ENCODE measurements at places on chromosomes 7 and 10.

DNA sequence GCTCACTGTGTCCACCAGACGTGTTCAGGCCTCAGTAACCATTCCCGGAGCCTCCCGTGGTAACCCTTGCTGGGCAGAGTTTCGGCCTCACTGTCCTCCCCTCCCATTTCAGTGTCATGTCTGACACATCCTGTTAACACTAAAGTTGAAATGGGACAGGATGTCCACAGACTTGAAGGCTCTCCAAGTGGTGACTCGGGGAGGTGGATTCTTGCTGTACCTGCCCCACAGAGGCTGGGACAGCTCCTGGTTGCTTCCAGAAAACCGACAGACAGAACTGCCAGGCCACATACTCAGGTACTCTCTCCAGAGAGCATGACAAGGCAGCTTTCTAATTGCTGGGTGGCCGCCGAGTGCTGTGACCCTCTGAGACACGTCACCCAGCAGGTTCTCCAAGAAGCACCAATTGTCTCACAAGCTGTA lies 17.9 kb upstream of the CYTH3 start:
- no peak for DNase-seq

GRCh38 chr10:49398000-49398861 lies 2.3 kb upstream of the DRGX start:
- DNase-seq = peak; percentile 24

GRCh38 chr10:17835688-17836087 lies 26.5 kb downstream of the MRC1 start:
- no peak for DNase-seq

GRCh38 chr7:107432261-107432660 lies 37.6 kb upstream of the GPR22 start:
- no peak for DNase-seq

- DNase-seq = no peak
Observed at GRCh38 chr7:107327986-107328569, 141.8 kb upstream of the GPR22 start.

DNA sequence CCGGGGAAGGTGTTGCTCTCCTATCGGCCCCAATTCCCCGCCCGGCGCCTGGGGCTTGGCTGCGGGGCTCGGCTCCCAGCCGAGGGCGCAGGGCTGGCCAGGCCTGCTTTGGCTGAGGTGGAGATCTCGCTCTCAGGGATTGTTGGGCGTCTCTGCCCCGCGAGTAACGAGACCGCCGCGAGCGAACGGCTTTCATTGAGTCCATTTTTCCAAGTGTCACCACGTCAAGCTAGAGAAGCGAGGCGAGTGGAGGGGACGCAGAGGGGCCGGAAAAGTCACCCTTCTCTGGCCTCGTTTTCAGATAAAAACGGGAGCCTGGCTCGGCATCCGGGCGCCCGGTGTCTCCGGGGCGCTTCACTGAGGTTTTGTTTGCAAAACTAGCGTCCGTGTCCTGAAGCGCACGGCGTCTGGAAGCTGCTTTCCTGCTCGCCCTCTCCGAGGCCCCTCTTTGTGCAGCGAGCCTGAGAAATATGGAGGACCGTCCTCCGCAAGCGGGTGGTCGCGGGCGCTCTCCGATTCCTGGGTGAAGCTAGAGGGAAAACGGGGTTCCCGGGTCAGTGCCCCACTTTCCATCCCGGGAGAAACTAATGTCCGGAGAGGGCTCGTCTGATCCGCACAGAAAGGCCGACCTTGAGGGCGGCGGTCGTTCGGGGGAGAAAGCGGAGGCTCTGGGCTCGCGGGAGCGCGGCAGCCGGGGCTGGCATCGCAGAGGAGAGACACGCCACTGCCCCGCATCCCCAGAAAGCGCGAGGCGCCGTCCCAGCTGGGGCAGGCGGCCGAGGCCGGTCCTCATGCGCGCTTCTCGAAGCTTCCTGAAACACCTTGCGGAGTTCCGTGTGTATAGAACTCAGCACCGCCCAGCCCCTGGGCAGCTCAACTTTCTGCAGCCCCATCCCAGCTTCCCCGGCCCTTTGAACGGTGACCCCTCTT lies 3.5 kb upstream of the EN2 start:
- DNase-seq = no peak

DNA sequence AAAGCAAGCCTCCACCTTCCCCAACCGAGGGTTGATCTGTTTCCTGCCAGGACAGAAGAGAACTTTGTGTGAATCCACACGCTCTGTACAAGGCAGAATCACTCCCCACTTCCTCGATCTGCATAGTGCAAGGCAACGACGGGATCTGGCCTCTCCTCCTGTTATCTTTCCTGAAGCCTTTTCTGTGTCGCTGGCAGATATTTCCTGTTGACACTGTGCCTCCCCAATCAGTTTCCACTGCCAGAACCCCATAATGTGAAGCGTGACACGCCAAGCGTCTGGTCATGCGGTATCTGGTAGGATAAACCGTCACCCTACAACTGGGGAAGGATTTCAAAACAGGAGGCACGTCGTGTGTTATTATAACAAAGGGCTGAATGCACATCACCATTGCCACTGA lies 57.2 kb downstream of the FAM171A1 start:
- no peak for DNase-seq

GRCh38 chr10:114043532-114044246 lies at the start of gene ADRB1:
Gene ADRB1, plus strand, starts transcription at chr10:114043866. Its CDS starts 267 bp downstream, at chr10:114044133.
- DNase-seq = no peak

DNA sequence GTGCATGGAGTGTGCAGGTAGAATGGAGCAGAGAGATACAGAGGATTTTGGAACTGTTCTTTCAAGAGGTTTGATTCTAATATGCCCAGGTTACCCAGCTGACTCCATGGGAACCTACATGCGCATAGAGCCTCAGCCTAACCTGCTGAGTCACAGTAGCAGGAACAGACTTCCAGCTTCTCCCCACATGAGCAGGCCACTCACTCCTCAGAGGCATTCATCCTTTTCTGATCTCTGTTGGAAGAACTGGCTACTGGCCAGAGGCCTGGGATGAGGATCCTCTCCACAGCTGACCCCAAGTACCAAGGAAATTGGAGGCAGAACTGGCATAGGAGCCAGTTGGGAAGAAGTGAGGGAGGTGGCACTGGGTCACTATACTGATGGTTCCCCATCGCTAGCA lies 17.9 kb upstream of the CCSER2 start:
- DNase-seq = no peak

GRCh38 chr7:78127009-78127408 lies 328.4 kb downstream of the PHTF2 start:
- DNase-seq = no peak

GRCh38 chr7:44748948-44749731 lies 493 bp downstream of the ZMIZ2 start:
- DNase-seq = no peak

- no peak for DNase-seq
Observed at GRCh38 chr7:24975644-24976260, 4.2 kb downstream of the OSBPL3 start.

- DNase-seq = no peak
Observed at GRCh38 chr10:47079204-47079580, 168.0 kb downstream of the PTPN20 start.

DNA sequence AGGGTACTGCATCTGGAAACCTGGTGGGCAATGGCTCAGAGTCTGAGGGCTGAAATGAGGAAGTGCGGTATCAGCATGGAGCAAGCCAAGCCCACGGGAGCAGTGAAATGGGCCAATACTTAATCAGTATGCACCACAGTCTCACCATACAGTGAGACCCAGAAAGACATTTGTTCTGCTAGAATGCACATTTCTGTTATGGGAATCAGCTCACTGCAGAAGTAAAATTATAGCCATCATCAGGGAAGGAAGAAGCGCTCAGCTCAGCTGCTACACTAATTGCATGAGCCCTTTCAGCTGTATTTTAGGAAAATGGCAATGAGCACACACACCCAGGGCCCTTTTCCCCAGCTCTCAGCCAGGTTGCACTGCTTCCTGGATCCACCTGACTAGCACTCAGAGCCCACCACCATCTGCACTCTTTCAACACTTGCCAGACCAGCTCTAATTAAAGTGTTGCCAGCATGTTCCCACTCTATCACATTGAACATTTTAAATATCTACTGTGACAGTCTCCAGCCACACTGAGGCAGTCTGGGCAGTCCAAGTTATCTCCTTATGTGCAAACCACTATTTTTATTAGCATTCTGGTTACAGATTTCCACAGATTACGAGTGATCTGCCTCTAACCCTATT lies 44.2 kb upstream of the PIK3AP1 start:
- no peak for DNase-seq

DNA sequence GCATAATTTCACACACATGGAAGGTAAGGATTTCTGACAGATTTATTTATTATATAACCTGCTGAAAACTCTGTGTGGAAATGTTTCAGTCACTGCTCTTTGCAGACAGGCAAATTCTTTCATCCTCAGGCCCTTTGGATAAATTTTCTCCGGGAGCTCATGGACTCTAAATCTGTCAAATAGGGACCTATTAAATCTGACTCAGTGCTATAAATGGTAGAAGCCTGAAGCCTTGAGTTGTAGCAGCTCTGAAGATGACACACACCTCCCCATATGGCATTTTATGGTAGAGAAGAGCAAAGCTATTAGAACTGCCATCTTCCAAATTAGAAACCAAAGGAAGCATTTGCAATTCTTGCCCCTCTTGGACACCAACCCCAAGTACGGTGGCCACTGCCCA lies 808.7 kb downstream of the XPNPEP1 start:
- no peak for DNase-seq

- no peak for DNase-seq
Observed at GRCh38 chr7:127996253-127997071, 34.8 kb downstream of the LRRC4 start.
